ENCODE measurements at places on chromosomes 6 and 20.
A peak's percentile ranks its signal among the peaks of the same experiment; 100 is the strongest.

DNA sequence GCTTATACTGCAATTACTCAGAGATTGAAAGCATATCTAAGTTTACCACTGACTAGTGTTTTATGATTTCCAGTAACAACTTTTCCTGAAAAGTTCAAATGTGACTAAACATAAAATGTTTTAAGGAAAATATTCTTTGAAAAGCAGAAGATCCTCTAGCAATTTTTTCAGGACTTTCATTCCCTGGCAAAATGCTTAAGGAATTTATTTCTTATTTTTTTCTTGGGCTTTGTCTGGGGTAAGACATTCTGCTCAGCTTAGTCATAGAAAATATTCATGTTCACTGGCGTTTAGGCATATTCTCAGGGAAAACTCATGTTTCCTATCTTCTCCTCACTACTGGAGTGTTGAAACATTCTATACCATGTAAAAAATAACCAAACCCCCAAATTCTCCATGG is 235.3 kb upstream of the CEP162 start:
- DNase-seq = no peak

DNA sequence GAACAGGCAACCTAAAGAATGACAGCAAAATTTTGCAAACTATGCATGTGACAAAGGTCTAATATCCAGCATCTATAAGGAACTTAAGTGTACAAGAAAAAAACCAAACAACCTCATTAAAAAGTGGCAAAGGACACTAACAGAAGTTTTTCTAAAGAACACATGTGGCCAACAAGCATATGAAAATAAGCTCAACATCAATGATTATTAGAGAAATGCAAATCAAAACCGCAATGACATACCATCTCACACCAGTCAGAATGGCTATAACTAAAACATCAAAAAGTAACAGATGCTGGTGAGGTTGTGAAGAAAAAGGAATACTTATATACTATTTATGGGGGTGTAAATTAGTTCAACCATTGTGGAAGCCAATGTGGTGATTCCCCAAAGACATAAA is 5.5 kb downstream of the RFPL4B start:
- no peak for DNase-seq

- DNase-seq = no peak
Measured at GRCh38 chr6:55601120-55601519, 22.1 kb upstream of the HMGCLL1 start.

GRCh38 chr6:157280157-157280556 is 43.2 kb downstream of the TMEM242 start:
- no peak for DNase-seq

DNA sequence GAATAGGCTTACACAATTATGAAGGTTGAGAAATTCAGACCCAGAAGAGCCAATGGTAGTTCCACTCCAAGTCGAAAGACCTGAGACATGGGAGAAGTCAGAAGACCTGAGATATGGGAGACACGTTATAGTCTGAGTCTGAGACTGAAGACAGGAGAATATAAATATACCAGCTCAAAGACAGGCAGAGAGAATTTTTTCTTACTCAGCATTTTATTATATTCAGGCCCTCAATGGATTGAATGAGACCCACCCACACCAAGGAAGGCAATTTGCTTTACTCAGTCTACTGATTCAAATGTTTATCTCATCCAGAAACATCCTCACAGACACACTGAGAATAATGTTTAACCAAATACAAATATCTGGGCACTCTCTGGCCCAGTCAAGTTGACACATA is 693.5 kb downstream of the HDGFL1 start:
- no peak for DNase-seq

DNA sequence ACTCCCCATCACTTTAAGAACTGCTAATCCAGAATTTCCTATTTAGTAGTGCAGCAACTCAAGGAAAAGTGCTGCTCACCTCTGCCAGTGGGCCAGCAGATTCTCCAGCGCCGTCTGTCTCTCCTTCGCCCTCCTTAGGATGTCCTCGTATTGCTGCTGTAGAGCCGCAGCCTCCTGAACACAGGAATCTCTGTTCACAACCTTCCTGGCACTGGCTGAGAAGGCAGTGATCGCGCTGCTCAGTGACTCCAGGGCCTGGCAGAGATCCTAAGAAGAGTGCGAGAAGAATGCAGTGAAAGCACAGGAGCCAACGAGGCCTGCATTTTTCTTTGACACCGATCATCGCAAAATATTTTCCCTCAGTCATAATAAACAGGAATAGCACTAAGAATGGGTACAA is 209.0 kb downstream of the SYNE1 start:
- no peak for DNase-seq

GRCh38 chr20:37342231-37343177 is 3.4 kb upstream of the SRC start:
- no peak for DNase-seq

GRCh38 chr6:18293076-18293904 is 29.0 kb upstream of the DEK start:
- no peak for DNase-seq

DNA sequence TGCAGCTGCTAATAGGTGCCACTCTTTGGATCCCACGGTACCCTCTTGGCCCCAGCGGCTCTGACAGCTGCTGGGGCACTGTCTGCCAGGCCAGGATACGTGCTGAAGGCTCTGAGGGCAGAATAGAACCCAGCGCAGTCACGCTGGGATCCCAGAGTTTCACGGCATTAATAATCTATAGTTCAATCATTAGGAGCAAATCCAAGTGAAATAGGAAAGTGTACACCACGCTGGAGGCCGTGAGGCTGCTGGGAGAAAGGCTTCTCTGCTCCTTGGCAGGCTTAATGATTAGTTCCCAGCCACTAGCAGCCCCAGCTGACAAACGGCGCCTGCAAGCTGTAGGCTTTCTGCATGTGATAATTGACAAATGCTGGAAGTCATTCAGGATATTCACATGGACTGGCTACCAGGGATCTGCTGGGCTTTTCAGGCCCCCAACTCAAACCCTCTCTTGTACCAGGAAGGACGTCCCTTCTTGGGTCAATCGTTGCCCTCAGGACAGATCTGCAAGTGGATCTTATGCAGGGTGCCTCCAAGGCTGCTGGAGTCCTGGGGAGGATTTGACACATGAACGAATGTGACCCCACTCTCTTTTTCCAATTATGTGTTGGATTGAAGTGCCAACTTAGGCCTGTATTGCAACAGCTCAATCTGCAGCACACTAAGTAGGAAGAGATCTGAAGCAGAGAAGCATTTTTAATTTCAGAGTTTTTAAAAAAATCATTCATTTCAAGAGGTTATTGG is 50.1 kb upstream of the INSM1 start:
- no peak for DNase-seq

DNA sequence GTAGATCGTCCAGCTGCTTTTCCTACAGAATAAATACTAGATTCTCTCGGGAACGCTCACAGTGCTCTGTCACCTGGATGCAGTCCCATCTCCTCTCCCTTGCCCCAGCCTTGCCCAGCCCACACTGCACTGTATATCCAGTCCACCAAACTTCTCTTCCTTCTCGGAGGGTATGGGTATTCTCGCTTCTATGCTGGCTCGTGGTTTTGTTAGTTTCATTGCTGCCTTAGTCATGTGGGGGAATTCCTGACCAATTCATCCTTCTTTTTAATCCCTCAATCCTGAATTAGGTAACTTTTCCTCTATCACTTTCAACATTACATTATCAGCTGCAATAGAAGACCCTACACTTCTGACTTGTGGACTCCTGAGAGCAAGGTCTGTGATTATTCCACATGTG is 252.4 kb downstream of the GMDS start:
- DNase-seq = no peak

DNA sequence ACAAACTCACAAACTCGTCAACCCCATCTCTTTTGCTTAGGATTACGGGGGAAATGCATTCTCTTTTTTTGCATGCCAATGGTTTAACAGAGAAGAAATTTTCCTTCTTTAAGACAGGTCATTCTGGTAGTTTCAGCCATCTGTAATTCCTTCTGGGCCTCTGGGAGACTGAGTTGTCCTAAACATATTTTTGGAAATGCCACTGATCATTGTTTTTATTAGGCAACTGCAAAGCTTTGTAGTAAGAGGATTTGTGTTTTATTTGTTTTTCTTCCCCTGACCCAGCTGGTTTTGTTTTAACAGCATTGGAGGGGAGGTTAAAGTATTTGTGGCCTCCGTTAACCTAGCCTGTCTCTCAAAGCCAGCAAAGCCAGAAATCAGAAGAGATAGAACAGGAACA is 73.1 kb upstream of the ISM1 start:
- DNase-seq = no peak

GRCh38 chr6:60643870-60644269 is 1642.2 kb downstream of the KHDRBS2 start:
- DNase-seq = no peak

DNA sequence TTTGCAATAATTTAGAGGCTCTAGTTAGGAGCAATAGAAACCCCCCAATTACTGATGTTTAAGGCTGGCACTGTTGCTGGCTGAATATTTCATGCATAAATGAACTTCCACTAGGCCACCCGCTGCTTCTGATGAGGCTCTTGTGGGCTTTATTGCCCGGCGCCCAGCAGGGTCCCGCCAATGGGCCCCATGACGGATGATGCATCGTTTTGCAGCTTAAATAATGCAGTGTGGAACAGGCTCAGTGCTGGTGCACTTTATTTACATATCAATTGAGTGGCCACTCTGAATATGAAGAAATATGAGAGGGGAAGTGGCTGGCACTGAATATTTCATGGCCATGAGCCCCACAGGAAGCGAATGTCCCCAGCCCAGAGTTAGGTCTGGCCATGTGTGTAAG is 155.3 kb upstream of the MAFB start:
- DNase-seq = no peak

- no peak for DNase-seq
Measured at GRCh38 chr20:14838663-14839628, 501.5 kb upstream of the FLRT3 start.

GRCh38 chr6:84107495-84107894 is 73.9 kb downstream of the MRAP2 start:
- DNase-seq = no peak

- DNase-seq = no peak
Measured at GRCh38 chr20:57779401-57780003, 69.7 kb upstream of the PMEPA1 start.

DNA sequence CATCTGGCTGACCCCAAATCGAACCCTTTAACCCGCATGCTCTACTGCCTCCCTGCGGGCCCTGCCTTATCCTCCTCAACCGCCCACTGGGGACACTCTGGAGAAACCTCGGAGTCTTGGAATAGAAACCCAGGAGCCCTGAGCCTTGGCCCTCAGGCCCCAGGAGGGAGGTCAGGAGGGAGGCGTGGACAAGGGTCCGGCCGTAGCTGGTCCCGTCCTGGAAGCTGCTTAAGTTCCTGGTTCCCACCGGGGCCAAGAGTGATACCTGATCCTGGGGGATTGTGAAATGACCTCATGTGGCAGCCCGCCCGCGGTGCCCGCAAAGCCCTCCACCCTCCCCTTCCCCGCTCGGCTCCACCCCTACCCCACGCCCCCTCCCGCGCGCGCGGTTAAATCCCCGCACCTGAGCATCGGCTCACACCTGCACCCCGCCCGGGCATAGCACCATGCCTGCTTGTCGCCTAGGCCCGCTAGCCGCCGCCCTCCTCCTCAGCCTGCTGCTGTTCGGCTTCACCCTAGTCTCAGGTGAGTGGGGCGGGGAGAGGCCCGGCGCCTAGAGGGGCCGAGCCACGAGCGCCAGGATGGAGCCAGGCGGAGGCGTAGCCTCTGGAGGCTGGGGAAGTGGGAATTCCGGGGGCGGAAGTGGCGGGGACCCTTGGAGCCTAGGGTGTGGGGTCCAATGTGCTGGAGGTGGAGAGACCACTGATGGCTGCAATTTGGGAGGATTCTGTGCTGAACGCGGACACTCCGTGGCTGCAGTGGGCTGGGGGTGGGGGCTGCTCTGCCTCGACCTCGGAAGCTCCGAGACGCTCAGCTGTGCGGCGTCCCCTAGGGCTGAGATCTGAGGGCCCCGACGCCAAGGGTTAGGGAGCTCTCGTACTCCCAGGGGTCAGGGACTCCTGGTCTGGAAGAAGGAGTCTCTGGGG is at the start of gene WFDC2:
Gene WFDC2 (plus strand): TSS at position 418 of the 926 bp plus-strand sequence. CDS start 29 bp downstream, at position 447.
- peak; percentile 2 for DNase-seq

DNA sequence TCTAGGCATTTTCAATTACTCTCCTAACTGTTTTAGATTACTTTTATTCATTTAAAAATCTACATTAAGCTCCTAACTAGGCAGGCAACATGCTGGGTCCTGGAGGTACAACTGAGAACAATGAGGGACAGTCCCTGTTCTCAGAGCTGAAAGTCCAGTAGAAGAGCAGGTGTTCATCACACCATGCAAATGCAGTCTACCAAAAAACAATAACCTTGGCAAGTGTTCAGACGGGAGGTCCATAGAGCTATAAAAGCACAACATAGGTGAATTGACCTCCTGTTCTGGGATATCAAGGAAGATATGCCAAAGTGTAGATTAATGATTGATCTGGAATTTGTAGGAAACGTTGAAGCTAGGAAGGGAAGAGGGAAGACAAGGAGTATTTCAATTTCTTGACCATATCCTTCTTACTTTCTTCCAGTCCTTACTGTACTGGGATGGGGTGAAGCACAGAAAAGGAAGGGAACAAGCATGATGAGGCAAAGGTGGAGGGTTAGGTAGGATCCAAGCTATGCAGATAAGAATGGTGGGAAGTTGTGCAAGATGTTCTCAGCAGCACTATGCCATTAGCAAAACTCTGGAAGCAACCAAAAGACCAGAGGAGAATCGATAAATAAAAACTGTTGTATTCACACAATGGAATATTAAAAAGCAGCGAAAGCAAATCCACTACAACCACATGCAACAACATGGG is 485.7 kb upstream of the JARID2 start:
- no peak for DNase-seq

DNA sequence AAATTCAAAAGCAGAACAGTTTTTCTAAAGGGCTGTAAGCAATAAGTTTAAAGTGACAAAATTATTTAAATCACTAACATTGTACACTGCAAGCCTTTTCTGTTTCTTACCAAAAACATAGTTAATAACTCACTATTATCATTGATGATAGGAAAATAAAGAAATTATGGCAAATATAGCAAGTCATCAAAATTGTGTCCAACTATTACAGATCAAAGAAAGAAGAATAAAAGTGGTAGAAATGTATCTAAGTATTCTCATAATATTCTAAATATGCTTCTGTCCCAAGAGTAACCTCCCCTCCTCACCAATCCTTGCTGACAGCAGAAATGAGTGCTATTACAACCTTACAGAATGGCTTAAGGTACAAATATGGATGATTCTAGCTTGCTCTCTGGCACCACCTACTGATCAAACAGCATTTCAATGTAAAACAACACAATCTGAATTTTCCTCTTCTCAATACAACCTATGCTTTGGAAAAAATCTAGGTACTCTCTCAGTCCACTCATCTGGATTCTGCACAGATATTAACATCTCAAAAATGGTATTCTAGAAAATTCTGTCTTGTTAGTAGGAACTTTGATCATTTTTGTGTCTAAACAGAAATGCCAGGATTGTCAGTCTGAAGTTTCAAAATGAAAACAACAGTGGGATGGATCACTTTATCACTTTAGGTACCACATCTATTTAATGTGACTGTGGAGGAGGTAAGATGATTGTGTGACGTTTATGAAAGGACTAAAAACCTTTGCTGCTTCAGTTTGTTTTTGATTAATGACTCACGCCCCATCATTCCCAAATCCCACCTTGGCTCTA is 40.9 kb downstream of the ZFP64 start:
- no peak for DNase-seq

GRCh38 chr6:89045576-89045975 is 35.0 kb upstream of the PNRC1 start:
- no peak for DNase-seq

GRCh38 chr6:26351544-26351953 is 13.4 kb upstream of the BTN3A2 start:
- no peak for DNase-seq

GRCh38 chr6:25536781-25537180 is 115.2 kb upstream of the SCGN start:
- no peak for DNase-seq

- DNase-seq = no peak
Measured at GRCh38 chr6:137235686-137236085, 16.5 kb upstream of the IFNGR1 start.

- DNase-seq = no peak
Measured at GRCh38 chr6:21166754-21167153, 426.8 kb upstream of the SOX4 start.

Data from stimulated activated CD4-positive, alpha-beta T cell treated with anti-CD3 and anti-CD28 coated beads, Interleukin-12 subunit alpha, Interleukin-12 subunit beta, amount 100 ng/mL, for 4 hours (primary cell).